ENCODE measurements at places on chromosomes 12 and 14. TPM values are rescaled to one million over a fixed set of nuclear protein-coding genes. Genes with fewer than 3 reads are reported as not detected.

The LTBP2 gene
- total RNA-seq, result 0.44 TPM

The C12orf54 gene
- total RNA-seq, result not detected

The ARMH4 gene
- total RNA-seq, result not detected

The BICDL1 gene
- 153 TPM for total RNA-seq

The HNF1A gene
- total RNA-seq, result not detected

The NEDD8 gene
- 116 TPM for total RNA-seq

The FSCB gene
- not detected for total RNA-seq

GRCh38 chr12:106226884-106227640 lies 20.8 kb downstream of the CKAP4 start:
- DNase-seq, result peak; percentile 57

GRCh38 chr14:69430306-69430939 lies 31.9 kb downstream of the SLC39A9 start:
- no peak for DNase-seq

DNA sequence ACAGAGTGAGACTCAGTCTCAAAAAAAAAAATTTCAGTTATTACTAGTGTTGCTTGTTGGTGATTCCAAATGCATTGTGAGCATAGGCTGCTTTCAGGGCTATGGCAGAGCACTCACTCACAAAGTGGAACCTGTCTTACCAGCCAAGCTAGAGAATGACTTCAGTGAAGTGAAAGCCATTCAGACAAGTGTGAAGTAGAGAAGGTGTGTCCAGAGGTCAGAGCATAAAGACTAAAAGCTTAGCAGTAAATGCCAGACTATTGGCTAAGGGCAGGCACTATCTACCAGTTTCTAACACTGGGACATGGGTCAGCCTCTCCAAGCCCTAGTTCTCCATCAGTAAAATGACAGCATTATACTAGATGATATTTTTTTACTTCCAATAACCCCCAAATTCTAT lies 12.7 kb downstream of the PPP1R36 start:
- DNase-seq, result no peak

GRCh38 chr14:67943947-67944346 lies 124.4 kb downstream of the RAD51B start:
- peak; percentile 47 for DNase-seq

DNA sequence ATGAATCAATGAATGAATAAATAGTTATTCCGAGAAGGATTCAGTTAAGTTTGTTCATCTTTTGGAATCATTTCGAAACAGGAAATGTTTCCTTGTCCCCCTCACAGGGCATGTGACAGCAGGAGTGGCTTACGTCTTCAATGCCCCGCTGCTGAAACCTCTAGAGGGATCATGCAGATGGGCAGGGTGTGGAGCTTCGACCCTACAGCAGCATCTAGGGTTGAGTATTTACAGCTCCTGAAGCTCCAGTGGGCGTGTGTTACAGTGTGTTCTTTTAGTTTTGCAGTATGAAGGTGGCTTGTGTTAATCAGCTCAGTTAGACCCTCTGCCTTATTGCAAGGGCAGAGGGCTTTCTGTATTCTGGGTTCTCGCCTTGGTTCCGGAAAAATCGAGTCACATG lies 2.6 kb downstream of the NAV3 start:
- no peak for DNase-seq

DNA sequence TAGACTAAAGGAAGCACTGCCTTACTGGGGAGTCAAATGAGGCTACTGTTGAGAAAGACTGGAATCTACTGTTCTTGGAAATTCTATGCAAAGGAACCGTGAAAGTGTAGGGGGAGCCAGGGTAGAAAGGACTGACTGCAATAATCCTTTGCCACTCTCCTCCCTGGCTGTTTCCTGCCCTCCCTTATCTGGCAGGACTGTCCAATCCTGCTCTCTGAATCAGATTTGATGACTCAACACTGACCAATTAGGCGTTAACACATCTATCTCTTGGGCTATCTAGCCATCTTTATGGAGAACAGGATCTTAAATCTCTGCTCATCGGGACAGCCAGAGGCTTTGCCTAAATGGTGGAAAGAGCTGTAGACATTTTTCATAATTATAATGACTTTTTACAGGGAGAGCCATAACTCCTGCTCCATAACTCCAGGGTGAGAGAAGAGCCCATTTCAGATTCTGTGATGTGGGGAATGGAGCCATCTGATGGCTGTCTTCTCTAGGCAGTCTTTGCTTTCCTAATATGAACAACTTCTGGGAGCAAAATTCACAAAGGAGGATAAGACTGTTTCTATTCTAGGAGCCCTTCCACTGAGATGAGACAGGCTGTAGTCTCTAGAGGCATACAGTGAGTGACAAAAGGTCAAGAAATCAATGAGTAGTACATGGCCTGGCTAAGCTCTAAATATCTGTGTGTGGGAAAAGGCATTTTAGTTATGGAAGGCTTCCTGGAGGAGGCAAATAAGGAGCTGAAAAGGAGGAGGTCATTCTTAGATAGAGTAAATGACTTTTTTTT lies 68.9 kb upstream of the CISTR start:
- no peak for DNase-seq

DNA sequence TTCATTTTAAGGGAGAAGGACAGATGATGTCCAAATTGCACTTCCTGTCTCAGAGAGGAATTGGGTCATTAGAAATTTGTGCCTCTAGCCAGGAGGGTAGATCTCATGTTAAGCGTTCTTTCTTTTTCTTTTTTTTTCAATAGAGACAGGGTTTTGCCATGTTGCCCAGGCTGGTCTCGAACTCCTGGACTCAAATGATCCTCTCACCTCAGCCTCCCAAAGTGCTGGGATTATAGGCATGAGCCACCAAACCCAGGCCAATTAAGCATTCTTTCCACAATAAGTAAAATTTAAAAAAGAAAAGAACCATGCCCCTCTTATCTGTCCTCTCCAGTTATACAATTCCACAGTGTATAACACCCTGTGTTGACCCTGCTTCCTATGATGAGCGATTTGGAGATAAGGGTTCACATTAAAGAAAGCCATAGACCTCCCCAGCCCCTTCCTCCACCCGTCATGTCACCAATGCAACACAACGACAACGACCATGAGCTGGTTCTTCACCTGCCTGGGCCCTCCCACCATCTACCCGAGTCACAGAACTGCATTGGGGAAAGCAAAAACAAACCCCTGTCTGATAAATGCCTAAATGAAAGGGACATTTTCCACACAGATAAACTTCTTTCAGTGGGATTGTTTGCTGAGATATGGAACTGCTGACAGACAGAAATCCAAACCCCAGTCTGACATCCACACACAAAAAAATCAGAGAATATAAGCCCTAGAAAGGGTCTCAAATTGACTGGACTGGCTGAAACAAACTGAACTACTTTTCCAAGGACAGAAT lies 37.3 kb downstream of the SSH1 start:
- no peak for DNase-seq

- DNase-seq, result no peak
Observed at GRCh38 chr12:93813186-93813585, 136.0 kb downstream of the CRADD start.

- DNase-seq, result no peak
Observed at GRCh38 chr12:87127272-87127671, 871.1 kb upstream of the MGAT4C start.

DNA sequence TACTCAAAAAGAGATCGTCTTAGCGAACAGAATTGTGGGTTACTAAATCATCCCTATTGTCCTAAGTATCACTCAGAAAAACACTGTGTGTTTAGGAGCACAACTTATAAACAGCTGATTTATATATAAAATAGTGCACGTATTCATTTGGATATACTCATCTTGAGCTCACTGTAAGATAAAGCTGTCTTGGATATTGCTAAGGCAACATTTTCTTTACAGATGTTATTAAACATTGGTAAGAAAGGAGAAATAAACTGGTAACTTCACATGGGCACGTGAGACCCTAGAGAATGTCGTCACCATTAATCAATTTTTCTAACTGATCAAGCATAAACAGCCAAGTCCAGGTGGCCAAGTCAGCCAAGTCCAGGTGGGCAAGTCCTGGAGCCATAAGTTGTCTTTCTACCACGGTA lies 1.7 kb downstream of the PAWR start:
- peak; percentile 4 for DNase-seq
